ENCODE measurements at places on chromosomes 2 and 18.

DNA sequence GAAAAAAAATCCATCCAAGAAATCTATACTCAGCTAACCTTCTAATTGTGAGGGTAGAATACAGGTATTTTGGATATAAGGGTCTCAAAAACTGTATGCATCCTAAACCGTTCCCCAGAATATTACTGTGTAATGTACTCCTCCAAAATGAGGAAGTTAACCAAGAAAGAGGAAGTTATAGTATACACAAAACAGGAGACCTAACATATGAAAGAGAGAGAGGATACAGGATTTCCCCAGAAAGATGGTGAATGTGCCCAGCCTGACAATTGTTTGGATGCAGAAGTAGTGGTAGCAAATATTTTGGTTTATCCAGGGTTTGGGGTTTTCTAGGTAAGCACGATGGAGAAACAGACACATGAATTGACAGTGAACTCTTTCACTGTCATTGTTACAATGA, 50.6 kb downstream of the GALNT3 start:
- DNase-seq = no peak

GRCh38 chr2:135792401-135793150, 44.4 kb downstream of the LCT start:
- DNase-seq = no peak

DNA sequence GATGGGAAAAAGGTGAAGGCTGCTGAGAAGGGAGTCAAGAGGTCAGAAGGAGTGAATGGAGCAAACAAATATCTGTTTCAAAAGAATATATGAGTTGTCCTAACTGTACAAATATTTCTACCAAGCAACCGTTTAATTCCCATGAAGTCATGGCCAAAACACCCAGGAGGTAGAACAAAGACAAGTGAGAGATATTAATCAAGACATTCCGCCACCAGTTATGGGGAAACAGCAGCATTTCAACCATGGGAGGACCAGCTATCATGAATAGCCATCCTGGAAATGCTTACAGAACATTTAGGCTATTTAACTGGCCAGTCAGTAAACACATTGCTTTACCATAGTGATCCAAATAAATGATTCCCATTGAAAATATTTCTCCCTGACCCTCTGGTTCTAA, 396.3 kb downstream of the IRS1 start:
- no peak for DNase-seq

DNA sequence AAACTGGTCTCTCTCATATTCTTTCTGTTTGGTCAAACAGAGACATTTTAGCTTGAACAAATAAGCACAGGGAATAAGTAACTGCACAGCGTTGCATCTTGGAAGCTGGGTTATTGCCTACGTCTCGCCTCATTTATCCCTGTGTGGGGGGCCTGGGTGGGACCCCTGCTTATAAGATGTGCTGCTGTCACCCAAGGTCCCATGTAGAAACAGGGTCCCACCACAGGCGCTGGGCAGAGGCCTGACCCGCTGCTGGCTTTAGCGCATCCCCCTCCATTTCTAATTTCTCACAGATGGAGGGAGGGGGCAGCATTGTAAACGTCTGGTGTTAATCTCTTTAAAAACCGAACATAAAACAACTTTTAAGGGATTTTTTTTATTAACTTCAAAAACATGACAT, 207.8 kb downstream of the HDAC4 start:
- no peak for DNase-seq

GRCh38 chr2:177391822-177392372, 676 bp upstream of the AGPS start:
- no peak for DNase-seq

DNA sequence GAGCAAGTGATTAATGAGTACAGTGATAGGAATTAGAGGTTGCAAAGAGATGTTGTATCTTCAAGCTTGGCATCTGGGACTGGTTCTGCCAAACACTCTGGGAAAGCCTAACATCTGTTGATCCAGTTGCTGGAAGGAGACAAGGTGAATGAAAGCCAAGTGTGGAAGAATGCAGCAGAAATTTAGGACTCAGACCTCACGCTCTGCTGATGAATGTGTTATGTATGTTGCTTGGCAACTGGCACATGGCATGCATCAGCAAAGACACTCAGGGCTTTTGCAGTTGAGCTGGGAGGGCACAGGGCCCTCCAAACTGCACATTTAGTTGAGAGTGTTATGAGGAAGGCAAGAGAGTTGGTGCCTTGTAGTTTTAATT, 105.5 kb downstream of the COLEC12 start:
- DNase-seq = no peak

- no peak for DNase-seq
These were observed 178.5 kb downstream of the L3MBTL4 start for GRCh38 chr18:6236258-6236657.

DNA sequence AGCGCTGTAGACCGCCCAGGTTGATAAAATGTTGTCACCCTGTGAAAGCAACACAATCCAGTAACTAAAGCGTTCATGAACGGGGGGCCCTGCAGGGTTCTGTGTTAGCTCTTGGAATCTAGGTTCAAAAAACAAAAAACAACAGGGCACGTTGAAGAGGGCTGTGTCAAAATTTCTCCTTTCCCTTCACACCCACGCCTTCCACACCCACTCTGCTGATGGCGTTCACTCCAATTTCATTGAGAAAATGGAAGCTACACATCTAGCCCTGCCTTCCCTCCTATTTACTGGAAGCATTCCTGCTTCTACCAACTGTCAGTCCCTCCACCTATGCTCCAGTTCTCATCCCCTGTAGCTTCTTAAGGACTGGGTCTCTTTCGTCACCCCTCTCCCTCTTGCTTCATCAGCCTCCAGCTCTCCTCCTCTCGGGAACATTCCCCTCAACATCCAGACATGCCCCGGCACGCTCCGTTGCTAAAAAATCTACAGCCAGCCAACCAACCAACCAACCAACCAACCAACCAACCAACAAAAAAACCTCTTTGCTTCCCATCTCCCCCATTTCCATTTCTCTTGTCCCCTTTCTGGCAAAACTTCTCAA, 98.4 kb upstream of the SP3 start:
- DNase-seq = no peak

- no peak for DNase-seq
These were observed 103.0 kb downstream of the FAM210A start for GRCh38 chr18:13623348-13623747.
